ENCODE measurements at places on chromosomes 16 and 17. TPM values are rescaled to one million over a fixed set of nuclear protein-coding genes. Genes with fewer than 3 reads are reported as not detected.
A peak's percentile ranks its signal among the peaks of the same experiment; 100 is the strongest.

GRCh38 chr17:67475161-67475937, 98.3 kb downstream of the PITPNC1 start:
- no peaks in the 10 kb centered on the region for H3K27me3 ChIP-seq
- peak overlapping the region; percentile 73 for H3K4me3 ChIP-seq
- H3K27ac ChIP-seq, result peak overlapping the region; percentile 95
- peaks cover 79% of the 10 kb centered on the region for H3K4me1 ChIP-seq

GRCh38 chr16:66516509-66516807, 33.5 kb downstream of the TK2 start:
- peak overlapping the region; percentile 68 for H3K4me3 ChIP-seq
- peak overlapping the region; percentile 71 for H3K27ac ChIP-seq
- no peak for DNase-seq
- no peaks in the 10 kb centered on the region for H3K27me3 ChIP-seq
- peaks cover 66% of the 10 kb centered on the region for H3K4me1 ChIP-seq

The SCNN1G gene
- not detected for total RNA-seq

- H3K36me3 ChIP-seq, result no peaks in the 10 kb centered on the region
- no peak overlapping the region for H3K27ac ChIP-seq
- H3K4me3 ChIP-seq, result no peak overlapping the region
- DNase-seq, result no peak
Measured at GRCh38 chr17:9912121-9913099, 7.3 kb upstream of the RCVRN start.

DNA sequence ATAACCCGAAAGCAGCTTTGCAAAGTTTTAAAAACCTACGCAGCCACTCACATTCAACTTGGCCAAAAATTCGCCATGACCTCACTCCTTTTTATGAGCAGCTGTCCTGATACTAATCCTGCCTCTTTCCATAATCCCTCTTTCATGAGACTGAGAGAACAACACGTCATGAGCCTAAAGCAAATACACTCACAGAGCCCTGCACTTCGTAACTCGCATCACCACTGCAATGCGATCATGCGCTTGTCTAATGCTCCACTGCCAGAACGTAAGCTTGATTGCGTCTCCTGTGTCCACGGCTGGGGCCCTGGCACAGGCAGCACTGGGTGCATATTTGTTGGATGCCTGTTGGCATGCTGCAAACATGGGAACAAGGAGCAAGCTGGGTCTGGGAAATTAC, 36.2 kb downstream of the CDRT4 start:
- peaks cover 30% of the 10 kb centered on the region for H3K36me3 ChIP-seq
- H3K4me1 ChIP-seq, result peaks cover 4% of the 10 kb centered on the region
- DNase-seq, result no peak
- no peak overlapping the region for H3K4me3 ChIP-seq
- H3K27ac ChIP-seq, result no peak overlapping the region

DNA sequence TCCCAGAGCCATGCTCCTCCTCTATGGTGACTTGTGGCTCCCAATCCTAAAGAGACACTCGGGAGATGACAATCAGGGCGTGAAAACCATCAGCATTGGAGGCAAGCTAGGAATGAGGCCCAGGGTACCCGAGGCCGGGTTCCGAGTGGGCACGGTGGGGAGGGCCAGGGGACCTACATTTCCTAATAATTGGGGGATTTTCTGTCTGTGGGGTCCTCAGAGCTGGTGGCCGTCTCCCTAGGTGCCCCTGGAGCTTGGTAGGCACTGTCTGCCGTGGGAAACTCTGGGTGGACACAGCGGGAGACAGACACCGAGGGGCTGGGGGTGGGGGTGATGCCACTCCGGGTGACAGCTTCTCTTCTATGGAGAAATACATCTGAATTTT, 312.5 kb upstream of the TNRC6C start:
- H3K4me3 ChIP-seq, result peak overlapping the region; percentile 85
- H3K4me1 ChIP-seq, result peaks cover 42% of the 10 kb centered on the region
- peak overlapping the region; percentile 98 for H3K27ac ChIP-seq

DNA sequence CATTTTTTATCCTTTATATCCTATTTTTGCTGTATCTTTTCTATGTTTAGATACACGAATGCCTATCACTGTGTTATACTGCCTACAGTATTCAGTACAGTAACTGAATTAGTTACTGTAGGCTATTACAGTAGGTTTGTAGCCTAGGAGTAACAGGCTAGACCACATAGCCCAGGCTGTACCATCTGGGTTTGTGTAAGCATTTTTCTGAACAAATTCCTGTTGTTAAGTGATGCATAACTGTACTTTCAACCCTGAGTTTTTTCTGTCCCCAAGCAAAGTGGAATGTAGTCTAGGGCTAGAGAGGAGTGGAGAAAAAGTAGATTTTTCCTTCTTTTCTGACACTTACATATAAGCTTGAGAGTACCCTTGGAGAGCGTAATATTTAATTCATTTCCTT, 282.1 kb downstream of the HS3ST3B1 start:
- H3K27ac ChIP-seq, result no peak overlapping the region
- no peak overlapping the region for H3K4me3 ChIP-seq
- H3K4me1 ChIP-seq, result peaks cover 2% of the 10 kb centered on the region
- no peaks in the 10 kb centered on the region for H3K36me3 ChIP-seq

DNA sequence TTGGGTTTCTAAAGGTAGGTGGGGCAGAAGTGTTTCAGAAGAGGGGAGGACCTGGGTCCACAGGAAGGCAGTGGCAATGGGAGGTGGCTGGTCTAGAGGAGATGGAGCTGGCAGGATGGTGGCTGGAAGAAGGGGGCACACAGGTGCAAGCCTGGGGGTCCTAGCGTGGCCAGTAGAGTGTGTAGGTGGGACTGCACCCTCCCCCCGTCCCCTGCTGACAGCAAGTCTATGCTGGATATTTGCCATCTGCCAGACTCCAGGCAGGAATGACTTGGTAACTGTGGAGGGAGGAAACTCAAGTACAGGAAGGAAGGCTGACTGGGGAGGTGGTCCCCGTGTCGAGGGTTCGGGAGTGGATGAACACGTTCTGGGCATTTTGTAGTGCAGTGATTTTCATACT, 8.6 kb downstream of the MED9 start:
- no peaks in the 10 kb centered on the region for H3K27me3 ChIP-seq
- no peaks in the 10 kb centered on the region for H3K36me3 ChIP-seq
- peaks cover 34% of the 10 kb centered on the region for H3K4me1 ChIP-seq
- H3K4me3 ChIP-seq, result no peak overlapping the region

- H3K4me3 ChIP-seq, result no peak overlapping the region
- H3K4me1 ChIP-seq, result peaks cover 33% of the 10 kb centered on the region
- no peaks in the 10 kb centered on the region for H3K36me3 ChIP-seq
Measured at GRCh38 chr16:684961-685696, 995 bp upstream of the JMJD8 start.

DNA sequence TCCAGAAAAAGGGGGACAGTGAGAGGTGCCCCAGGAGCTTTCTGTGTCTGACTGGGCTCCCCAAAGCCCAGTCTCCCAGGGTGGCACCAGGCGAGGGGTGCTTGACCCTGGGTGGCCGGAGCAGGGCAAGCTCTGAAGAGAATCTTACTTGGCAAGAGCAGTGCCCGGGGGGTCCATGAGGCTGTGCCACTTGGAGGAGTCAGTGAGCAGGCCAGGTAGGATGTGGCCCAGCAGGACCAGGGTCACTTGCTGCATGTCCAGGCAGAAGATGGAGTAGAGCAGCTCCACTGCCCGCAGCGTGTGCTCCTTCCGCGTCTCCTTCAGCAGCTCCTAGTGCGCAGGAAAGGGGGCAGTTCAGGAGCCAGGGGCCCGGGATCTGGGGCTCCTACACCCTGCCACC, 7.3 kb downstream of the CSF3 start:
- H3K4me3 ChIP-seq, result no peak overlapping the region
- peaks cover 21% of the 10 kb centered on the region for H3K4me1 ChIP-seq
- no peak for DNase-seq

- peak overlapping the region; percentile 90 for H3K4me3 ChIP-seq
- H3K27ac ChIP-seq, result peak overlapping the region; percentile 96
- no peaks in the 10 kb centered on the region for H3K27me3 ChIP-seq
- peaks cover 85% of the 10 kb centered on the region for H3K4me1 ChIP-seq
- DNase-seq, result no peak
Measured at GRCh38 chr17:5580367-5580766, 3.9 kb downstream of the NLRP1 start.

The HSBP1 gene
- 25.3 TPM for total RNA-seq

DNA sequence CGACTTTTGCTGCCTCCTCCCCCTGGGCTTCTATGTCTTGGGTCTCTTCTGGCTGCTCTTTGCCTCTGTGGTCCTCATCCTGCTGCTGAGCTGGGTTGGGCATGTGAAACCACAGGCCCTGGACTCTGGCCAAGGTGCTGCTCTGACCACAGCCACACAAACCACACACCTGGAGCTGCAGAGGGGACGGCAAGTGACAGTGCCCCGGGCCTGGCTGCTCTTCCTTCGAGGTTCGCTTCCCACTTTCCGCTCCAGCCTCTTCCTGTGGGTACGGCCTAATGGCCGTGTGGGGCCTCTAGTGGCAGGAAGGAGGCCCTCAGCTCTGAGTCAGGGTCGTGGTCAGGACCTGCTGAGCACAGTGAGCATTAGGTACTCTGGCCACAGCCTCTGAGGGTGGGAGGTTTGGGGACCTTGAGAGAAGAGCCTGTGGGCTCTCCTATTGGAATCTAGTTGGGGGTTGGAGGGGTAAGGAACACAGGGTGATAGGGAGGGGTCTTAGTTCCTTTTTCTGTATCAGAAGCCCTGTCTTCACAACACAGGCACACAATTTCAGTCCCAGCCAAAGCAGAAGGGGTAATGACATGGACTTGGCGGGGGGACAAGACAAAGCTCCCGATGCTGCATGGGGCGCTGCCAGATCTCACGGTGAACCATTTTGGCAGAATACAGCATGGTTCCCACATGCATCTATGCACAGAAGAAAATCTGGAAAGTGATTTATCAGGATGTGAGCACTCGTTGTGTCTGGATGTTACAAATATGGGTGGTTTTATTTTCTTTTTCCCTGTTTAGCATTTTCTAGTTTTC, 2.3 kb downstream of the GP1BA start:
- H3K4me3 ChIP-seq, result peak overlapping the region; percentile 39
- peak overlapping the region; percentile 87 for H3K27ac ChIP-seq
- peaks cover 41% of the 10 kb centered on the region for H3K4me1 ChIP-seq
- peaks cover 2% of the 10 kb centered on the region for H3K36me3 ChIP-seq
- no peak for DNase-seq
- no peaks in the 10 kb centered on the region for H3K27me3 ChIP-seq

- no peaks in the 10 kb centered on the region for H3K27me3 ChIP-seq
- peak; percentile 97 for DNase-seq
- peaks cover 17% of the 10 kb centered on the region for H3K36me3 ChIP-seq
- H3K4me1 ChIP-seq, result peaks cover 76% of the 10 kb centered on the region
Measured at GRCh38 chr17:63698886-63699637, 863 bp downstream of the LIMD2 start.

- peaks cover 33% of the 10 kb centered on the region for H3K27me3 ChIP-seq
- H3K4me1 ChIP-seq, result no peaks in the 10 kb centered on the region
- no peak overlapping the region for H3K4me3 ChIP-seq
- no peak for DNase-seq
- no peak overlapping the region for H3K27ac ChIP-seq
- H3K36me3 ChIP-seq, result no peaks in the 10 kb centered on the region
Measured at GRCh38 chr17:13415871-13416416, 185.8 kb downstream of the HS3ST3A1 start.

GRCh38 chr16:57648125-57648524, 19.7 kb downstream of the ADGRG1 start:
- H3K4me1 ChIP-seq, result peaks cover 47% of the 10 kb centered on the region
- no peaks in the 10 kb centered on the region for H3K36me3 ChIP-seq
- H3K4me3 ChIP-seq, result peak overlapping the region; percentile 11
- peak overlapping the region; percentile 76 for H3K27ac ChIP-seq

DNA sequence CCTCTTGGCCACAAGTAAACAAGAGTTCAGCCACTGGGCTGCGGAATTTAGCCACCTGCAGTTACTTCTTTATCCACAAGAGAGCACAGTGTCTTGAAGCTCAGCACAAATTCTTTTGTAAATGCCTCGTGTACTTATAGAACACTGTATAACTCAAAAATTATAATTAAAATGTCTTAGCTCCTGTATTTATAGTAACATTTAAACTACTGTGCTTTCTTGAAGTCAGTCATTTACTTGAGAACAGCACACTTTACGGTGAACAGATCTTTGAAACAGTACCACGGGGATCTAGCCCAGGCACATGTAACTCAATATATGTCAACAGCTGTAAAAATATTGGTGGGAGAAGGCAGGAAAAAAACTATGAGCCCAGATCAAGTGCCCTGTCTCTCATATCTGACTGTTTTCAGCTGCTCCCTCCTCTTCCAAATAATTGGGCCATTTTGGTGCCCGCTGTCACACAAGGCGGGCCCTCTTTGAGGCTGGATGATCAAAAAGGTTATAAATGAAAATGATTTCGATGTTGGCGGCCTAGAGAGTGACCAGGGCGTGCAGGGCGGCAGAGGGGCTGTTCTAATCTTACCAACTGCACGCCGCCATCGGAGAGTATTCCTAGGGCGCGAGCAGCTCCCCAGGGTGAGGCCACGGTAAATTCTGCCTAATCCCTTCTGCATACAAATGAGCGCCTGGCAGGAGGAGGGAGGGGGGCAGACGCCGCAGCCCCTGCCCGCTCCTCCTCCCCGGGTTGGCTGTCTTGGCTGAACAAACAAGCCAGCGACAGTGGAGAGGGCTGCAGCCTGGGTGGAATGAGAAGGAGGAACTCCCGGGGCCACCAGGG, 183.2 kb downstream of the C16orf78 start:
- no peaks in the 10 kb centered on the region for H3K27me3 ChIP-seq
- no peak overlapping the region for H3K27ac ChIP-seq
- DNase-seq, result no peak
- no peaks in the 10 kb centered on the region for H3K4me1 ChIP-seq
- no peak overlapping the region for H3K4me3 ChIP-seq

GRCh38 chr17:1008008-1008761, 11.3 kb downstream of the TIMM22 start:
- no peak overlapping the region for H3K4me3 ChIP-seq
- no peak overlapping the region for H3K27ac ChIP-seq
- peaks cover 14% of the 10 kb centered on the region for H3K4me1 ChIP-seq
- H3K27me3 ChIP-seq, result no peaks in the 10 kb centered on the region
- H3K36me3 ChIP-seq, result no peaks in the 10 kb centered on the region

GRCh38 chr17:67506966-67507365, 129.9 kb downstream of the PITPNC1 start:
- peaks cover 15% of the 10 kb centered on the region for H3K36me3 ChIP-seq
- no peak overlapping the region for H3K27ac ChIP-seq
- H3K4me3 ChIP-seq, result no peak overlapping the region
- no peak for DNase-seq
- H3K27me3 ChIP-seq, result no peaks in the 10 kb centered on the region

GRCh38 chr16:68492543-68493411, 44.5 kb upstream of the SMPD3 start:
- DNase-seq, result no peak
- no peaks in the 10 kb centered on the region for H3K4me1 ChIP-seq
- no peak overlapping the region for H3K4me3 ChIP-seq
- H3K27ac ChIP-seq, result no peak overlapping the region
- no peaks in the 10 kb centered on the region for H3K27me3 ChIP-seq

DNA sequence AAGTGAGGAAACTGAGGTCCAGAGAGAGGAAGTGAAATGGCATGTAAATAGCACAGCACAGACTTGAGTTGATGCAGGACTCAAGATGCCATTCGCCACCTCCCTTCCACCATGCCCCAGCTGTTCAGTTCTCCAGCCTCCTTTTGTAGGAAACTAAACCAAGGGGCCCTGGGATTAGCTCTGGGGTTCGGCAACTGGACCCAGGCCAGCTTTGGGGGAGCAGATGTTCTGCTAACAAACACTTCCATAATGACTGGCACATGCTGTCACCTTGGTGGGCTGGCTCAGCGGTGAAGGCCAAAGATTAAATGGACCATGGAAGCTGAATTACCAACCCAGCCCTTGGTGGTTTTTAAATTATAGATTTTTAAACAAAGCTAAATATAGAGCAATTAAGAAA, 77.0 kb downstream of the IRX6 start:
- H3K4me3 ChIP-seq, result no peak overlapping the region
- H3K27ac ChIP-seq, result no peak overlapping the region
- no peaks in the 10 kb centered on the region for H3K4me1 ChIP-seq
- no peak for DNase-seq
- H3K36me3 ChIP-seq, result no peaks in the 10 kb centered on the region

The HBZ gene
- not detected for total RNA-seq

The PERCC1 gene
- total RNA-seq, result 2.3 TPM

Measured in naive thymus-derived CD8-positive, alpha-beta T cell (primary cell).